ENCODE measurements at places on chromosomes 12 and 14.

- DNase-seq, result no peak
These were observed 13.3 kb downstream of the DIP2B start for GRCh38 chr12:50518090-50518489.

DNA sequence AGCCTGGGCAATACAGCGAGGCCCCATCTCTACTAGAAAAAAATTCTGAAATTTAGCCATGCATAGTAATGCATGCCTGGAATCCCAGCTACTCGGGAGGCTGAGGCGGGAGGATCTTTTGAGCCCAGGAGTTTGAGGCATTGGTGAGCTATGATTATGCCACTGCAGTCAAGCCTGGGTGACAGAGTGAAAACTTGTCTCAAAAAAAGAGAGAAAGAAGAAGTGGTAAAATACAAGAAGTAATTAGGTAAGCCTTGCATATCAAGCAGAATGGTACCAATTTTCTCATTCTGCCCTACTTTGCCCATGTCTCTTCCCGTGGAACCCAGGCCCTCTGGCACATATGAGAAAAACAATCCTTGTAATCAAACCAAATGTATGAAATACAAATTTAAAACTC is 70.7 kb downstream of the SUSD6 start:
- no peak for DNase-seq

GRCh38 chr12:76921100-76921471 is 42.3 kb upstream of the CSRP2 start:
- DNase-seq, result no peak

DNA sequence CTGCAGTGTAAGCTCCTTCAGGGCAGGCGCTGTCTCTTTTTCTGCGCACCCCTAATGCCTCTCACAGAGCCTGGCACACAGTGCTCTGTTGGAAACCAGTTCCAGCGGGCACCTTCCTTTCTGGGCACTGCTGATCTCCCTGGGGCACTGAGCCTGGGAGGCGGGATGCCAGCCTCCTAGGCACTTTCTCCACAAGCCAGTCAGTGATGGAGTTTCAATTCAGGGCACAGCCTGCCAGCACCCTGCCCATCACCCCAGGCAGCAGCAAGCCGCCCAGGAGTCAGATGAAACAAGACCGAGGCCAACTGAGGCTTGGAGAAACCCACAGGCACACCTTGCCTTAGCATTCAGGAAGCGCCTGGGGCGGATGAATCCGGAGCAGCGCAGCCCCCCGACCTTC is 5.7 kb upstream of the CTDSP2 start:
- no peak for DNase-seq

- DNase-seq, result peak; percentile 53
These were observed 1.6 kb downstream of the GSG1 start for GRCh38 chr12:13101821-13102375.
